SJCRH30 (cell line): ENCODE measurements at places on chromosomes 16 and 17. TPM values are rescaled to one million over a fixed set of nuclear protein-coding genes. Genes with fewer than 3 reads are reported as not detected.

- H3K27me3 ChIP-seq: no peaks in the 10 kb centered on the region; the same call in 1 of the 2 replicates
- no peak overlapping the region for H3K27ac ChIP-seq
- H3K36me3 ChIP-seq: no peaks in the 10 kb centered on the region
- H3K4me3 ChIP-seq: no peak overlapping the region
- no peaks in the 10 kb centered on the region for H3K4me1 ChIP-seq
Measured at GRCh38 chr16:82037666-82038065, 2.6 kb downstream of the HSD17B2 start.

DNA sequence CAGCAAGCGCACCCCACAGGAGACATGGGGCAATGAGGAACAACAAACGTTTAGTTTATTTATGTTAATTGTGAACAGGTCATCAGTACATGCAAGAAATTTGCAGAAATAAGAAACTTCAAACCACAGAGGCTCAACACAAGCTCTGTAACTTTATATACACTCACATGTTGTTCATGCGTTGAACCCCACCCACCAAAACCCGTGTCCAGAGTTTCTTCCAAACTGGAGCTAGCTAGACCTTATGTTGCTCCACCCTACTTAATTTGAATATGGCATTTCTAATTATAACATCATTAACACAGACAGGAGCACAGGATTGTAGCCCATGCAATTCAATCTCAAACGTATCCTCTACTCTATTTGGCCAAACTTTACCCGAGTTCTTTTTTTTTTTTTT is 192.1 kb downstream of the ZNF18 start:
- H3K27ac ChIP-seq: no peak overlapping the region
- DNase-seq: no peak
- no peaks in the 10 kb centered on the region for H3K4me1 ChIP-seq
- H3K27me3 ChIP-seq: no peaks in the 10 kb centered on the region
- H3K36me3 ChIP-seq: no peaks in the 10 kb centered on the region
- no peak overlapping the region for H3K4me3 ChIP-seq

- no peaks in the 10 kb centered on the region for H3K27me3 ChIP-seq
- H3K4me1 ChIP-seq: peaks cover 8% of the 10 kb centered on the region
- no peak overlapping the region for H3K4me3 ChIP-seq
Measured at GRCh38 chr16:55264949-55265348, 59.1 kb upstream of the IRX6 start.

- no peak overlapping the region for H3K4me3 ChIP-seq
- no peaks in the 10 kb centered on the region for H3K36me3 ChIP-seq
- DNase-seq: no peak
- H3K27ac ChIP-seq: no peak overlapping the region
Measured at GRCh38 chr17:42913522-42913921, 12.9 kb downstream of the G6PC1 start.

- H3K4me1 ChIP-seq: peaks cover 12% of the 10 kb centered on the region; the same call in 1 of the 2 replicates
- no peak overlapping the region for H3K4me3 ChIP-seq
- H3K27me3 ChIP-seq: no peaks in the 10 kb centered on the region
- H3K36me3 ChIP-seq: no peaks in the 10 kb centered on the region
- no peak overlapping the region for H3K27ac ChIP-seq
- DNase-seq: no peak
Measured at GRCh38 chr16:84789431-84789830, 30.4 kb upstream of the CRISPLD2 start.

GRCh38 chr16:11163761-11164261 is 92.2 kb downstream of the SOCS1 start:
- no peak overlapping the region for H3K27ac ChIP-seq
- no peaks in the 10 kb centered on the region for H3K36me3 ChIP-seq
- no peaks in the 10 kb centered on the region for H3K4me1 ChIP-seq
- no peaks in the 10 kb centered on the region for H3K27me3 ChIP-seq
- H3K4me3 ChIP-seq: no peak overlapping the region
- no peak for DNase-seq

DNA sequence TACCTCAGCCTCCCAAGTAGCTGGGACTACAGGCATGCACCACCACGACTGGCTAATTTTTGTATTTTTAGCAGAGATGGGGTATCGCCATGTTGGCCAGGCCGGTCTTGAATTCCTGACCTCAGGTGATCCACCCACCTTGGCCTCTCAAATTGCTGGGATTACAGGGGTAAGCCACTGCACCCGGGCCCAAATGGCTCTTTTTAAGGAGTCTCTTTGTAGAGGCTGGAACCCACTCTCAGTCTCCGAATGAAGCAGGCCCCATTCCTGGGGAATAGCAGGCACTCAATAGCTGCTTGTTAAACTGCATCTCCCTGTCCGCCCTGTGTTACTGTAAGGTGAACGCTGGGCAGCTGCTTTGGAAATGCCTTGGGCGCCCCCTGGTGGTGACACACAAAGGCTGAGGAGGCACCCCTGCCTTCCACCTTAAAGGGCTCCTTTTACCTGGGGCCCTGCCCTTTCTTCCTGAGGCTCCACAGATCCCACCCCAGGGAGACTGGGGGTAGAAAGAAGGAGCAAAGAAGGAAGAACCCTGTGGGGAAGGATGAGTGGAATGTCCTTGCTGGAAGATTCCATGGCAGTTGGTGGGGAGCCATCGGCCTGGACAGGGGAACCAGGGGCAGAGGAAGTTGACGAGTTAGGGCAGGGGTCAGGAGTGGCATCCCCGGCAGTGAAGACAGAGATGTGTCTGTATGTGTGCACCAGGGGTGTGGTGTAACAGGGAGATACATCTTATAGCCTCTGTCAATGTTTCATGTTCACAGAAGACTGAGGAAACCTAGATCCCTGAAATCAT is 6.1 kb upstream of the SP2 start:
- H3K4me3 ChIP-seq: no peak overlapping the region
- no peak overlapping the region for H3K27ac ChIP-seq
- no peaks in the 10 kb centered on the region for H3K4me1 ChIP-seq
- no peaks in the 10 kb centered on the region for H3K36me3 ChIP-seq
- DNase-seq: peak; percentile 85

DNA sequence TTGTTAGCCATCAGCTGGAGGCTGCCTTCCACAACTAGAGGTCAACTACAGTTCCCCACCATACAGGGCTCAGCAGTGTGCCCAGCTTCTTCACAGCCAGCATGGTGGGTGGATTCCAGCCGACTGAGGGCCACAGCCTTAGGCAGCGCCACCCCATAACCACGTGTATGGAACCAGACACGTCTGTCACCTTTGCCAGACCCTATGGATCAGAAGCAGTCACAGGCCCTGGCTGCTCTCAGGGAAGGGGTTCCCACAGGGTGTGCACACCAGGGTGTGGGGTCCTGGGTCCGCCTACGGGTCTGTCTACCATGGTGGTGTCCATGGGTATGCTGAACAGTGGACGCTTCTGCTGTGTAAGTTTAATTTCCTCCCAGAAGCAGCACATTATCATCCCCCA is 265.0 kb upstream of the FOXF1 start:
- H3K27ac ChIP-seq: no peak overlapping the region
- no peaks in the 10 kb centered on the region for H3K4me1 ChIP-seq
- H3K4me3 ChIP-seq: no peak overlapping the region
- DNase-seq: no peak
- H3K36me3 ChIP-seq: no peaks in the 10 kb centered on the region

- H3K27me3 ChIP-seq: no peaks in the 10 kb centered on the region
- no peak overlapping the region for H3K27ac ChIP-seq
- DNase-seq: peak; percentile 6
- no peak overlapping the region for H3K4me3 ChIP-seq
- H3K4me1 ChIP-seq: no peaks in the 10 kb centered on the region; the same call in 1 of the 2 replicates
Measured at GRCh38 chr16:82621781-82622180, 5.0 kb upstream of the CDH13 start.

GRCh38 chr17:31588034-31588433 is 196.6 kb downstream of the RAB11FIP4 start:
- no peaks in the 10 kb centered on the region for H3K36me3 ChIP-seq
- no peaks in the 10 kb centered on the region for H3K4me1 ChIP-seq
- H3K4me3 ChIP-seq: no peak overlapping the region
- no peak overlapping the region for H3K27ac ChIP-seq
- DNase-seq: no peak

GRCh38 chr16:4960579-4960978 is 2.4 kb downstream of the SEC14L5 start:
- DNase-seq: no peak
- H3K4me1 ChIP-seq: peaks cover 2% of the 10 kb centered on the region; the same call in 1 of the 2 replicates
- H3K36me3 ChIP-seq: no peaks in the 10 kb centered on the region
- H3K27me3 ChIP-seq: no peaks in the 10 kb centered on the region

DNA sequence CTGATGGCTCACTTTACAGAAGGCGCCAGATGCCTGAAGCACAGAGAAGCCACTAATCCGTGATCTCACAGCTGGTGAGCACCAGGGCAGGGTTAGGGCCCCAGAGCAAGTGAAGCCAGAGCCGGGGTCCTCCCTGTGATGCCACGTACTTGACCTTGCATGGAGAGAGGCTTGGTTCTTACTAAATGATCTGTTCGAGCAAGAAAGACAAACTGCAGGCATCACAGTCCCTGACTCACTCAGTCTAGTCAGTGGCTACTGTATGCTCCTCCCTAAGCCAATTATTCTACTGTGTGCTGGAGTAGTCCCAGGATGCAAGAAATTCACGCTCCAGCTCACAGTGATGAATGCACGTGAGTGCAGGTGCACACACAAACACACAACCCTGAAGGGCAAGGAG is 55.4 kb downstream of the SDK2 start:
- H3K4me1 ChIP-seq: peaks cover 2% of the 10 kb centered on the region; the same call in 1 of the 2 replicates
- H3K27me3 ChIP-seq: no peaks in the 10 kb centered on the region
- no peak overlapping the region for H3K4me3 ChIP-seq
- no peak overlapping the region for H3K27ac ChIP-seq

GRCh38 chr17:15377200-15377599 is 35.8 kb upstream of the TEKT3 start:
- DNase-seq: no peak
- H3K36me3 ChIP-seq: no peaks in the 10 kb centered on the region
- peaks cover 4% of the 10 kb centered on the region; the same call in 1 of the 2 replicates for H3K4me1 ChIP-seq

DNA sequence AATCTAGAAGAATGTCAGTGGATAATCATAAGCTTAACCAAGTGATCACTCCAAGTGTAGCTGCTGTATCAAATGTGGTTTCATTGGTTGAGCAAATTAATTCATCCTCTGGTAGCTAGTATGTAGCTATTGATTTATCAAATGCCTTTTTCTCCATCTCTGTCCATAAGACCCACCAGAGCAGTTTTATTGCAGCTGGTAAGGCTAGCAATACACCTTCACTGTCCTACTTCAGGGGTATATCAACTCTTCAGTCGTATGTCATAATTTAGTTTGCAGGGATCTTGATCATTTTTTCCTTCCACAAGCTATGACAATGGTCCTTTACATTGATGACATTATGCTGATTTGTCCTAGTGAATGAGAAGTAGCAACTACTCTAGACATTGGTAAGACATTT is 158.8 kb downstream of the PRKCB start:
- no peaks in the 10 kb centered on the region for H3K4me1 ChIP-seq
- H3K27ac ChIP-seq: no peak overlapping the region
- H3K4me3 ChIP-seq: no peak overlapping the region
- DNase-seq: no peak
- H3K36me3 ChIP-seq: no peaks in the 10 kb centered on the region

GRCh38 chr17:80959330-80960036 is 32.2 kb upstream of the CHMP6 start:
- no peaks in the 10 kb centered on the region for H3K27me3 ChIP-seq
- H3K4me1 ChIP-seq: peaks cover 38% of the 10 kb centered on the region
- H3K4me3 ChIP-seq: no peak overlapping the region; the same call in 1 of the 2 replicates
- H3K27ac ChIP-seq: peak overlapping the region; percentile 48

GRCh38 chr16:58109330-58109729 is 19.9 kb downstream of the CFAP20 start:
- DNase-seq: no peak
- H3K27ac ChIP-seq: no peak overlapping the region
- H3K36me3 ChIP-seq: peaks cover 18% of the 10 kb centered on the region

- DNase-seq: no peak
- H3K27ac ChIP-seq: no peak overlapping the region
- no peaks in the 10 kb centered on the region for H3K4me1 ChIP-seq
- H3K27me3 ChIP-seq: no peaks in the 10 kb centered on the region
- H3K36me3 ChIP-seq: peaks cover 3% of the 10 kb centered on the region
Measured at GRCh38 chr17:63412234-63412633, 33.9 kb downstream of the CYB561 start.

DNA sequence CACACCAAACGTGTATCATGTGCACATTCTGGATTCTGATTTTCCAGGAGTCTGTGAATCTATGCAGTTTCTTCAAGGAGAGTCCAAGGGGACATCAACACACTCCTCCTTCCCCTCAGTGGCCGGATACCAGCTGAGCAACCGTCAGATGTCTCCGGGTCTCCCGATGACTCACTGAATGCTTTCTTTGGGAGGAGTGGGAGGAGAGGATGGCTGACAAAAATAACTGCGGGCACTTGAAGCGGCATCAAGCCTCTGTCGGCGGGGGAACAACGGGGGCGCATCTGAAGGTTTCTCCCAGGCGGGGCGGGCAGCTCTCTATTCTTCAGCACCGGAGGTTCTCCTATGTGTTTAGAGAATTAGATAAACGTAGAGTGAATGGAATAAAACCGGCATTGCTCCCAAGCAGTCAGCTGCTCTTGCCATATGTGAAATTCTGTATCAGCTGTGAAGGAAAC is 24.6 kb upstream of the LRRC75A start:
- H3K27ac ChIP-seq: no peak overlapping the region; the same call in 1 of the 2 replicates
- no peaks in the 10 kb centered on the region for H3K36me3 ChIP-seq
- peak overlapping the region; percentile 45 for H3K4me3 ChIP-seq
- peak; percentile 90 for DNase-seq

- peaks cover 11% of the 10 kb centered on the region; the same call in 1 of the 2 replicates for H3K27me3 ChIP-seq
- H3K27ac ChIP-seq: no peak overlapping the region
- no peaks in the 10 kb centered on the region for H3K4me1 ChIP-seq
- DNase-seq: no peak
- H3K4me3 ChIP-seq: no peak overlapping the region
- no peaks in the 10 kb centered on the region for H3K36me3 ChIP-seq
Measured at GRCh38 chr17:32870969-32871368, 6.0 kb downstream of the MYO1D start.

Gene TLCD3A
- 11.0 and 12.3 TPM in 2 replicates for total RNA-seq

Gene DNAAF8
- total RNA-seq: 0.06 and 0.25 TPM in 2 replicates

Gene PRSS22
- not detected in 2 replicates for total RNA-seq

Gene GH2
- total RNA-seq: not detected in 2 replicates

Gene ST6GALNAC2
- total RNA-seq: 0.20 TPM in 1 of 2 replicates, not detected in the other

Gene LRRC75A
- total RNA-seq: 3.7 and 4.8 TPM in 2 replicates

Gene TPSG1
- total RNA-seq: not detected in 2 replicates

Gene MSI2
- total RNA-seq: 73.7 and 76.6 TPM in 2 replicates
